ENCODE measurements at places on chromosomes 7 and 10.

DNA sequence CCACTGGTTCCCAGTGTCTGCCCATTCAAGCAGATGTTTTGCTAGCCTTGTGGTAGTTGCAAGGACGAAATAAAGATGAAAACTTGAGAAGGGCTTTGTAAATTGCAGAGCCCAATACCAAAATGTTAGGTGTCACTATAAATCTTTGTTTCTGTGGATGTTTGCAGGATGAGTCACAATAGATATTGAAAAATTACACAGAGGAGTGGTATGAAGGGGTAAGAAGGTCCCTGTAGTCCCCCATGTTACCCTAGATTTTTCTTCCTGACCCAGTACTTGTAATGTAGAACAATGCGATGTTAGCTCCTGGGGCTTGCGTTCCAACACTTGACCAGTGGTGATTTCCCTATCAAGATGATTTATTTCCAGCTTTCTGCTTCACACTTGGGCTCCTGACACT is 102.6 kb upstream of the LYZL1 start:
- DNase-seq = no peak

DNA sequence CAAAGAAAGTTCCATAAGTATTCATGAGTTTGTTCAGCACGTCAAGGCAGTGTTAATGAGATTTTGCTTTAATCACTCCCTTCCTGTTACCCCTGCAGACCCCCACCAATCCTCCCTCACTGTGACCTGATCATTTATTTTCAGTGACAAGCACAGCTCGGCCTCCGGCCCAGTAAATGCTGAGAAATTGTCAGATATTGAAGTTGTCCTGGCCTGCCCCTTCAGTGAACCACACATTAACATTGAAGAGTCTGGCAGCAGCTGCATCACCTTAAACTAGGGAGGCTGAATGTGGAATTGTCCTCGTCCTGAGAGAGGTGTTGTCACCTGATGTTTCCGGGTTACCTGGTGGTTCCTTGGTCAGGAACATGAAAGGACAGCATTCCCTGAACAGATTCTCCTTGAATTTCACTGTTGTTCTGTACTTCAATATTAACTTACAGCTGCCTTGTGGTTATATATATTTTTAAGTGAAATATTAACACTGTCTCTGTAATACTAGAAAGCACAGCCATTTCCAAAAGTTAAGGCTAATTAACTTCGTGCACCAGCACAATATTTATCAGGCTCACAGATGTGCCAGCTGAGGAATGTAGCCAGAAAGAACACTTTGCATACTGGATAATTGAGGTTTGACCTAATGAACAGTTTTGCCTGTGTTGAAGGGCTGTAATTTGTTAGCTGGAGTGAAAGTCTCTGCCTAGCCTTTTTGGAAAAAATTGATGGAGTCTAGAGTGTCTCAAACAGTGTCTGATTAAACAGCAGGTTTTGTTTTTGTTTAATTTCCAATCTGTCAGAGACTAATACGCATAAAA is 265.3 kb downstream of the HDAC9 start:
- no peak for DNase-seq

DNA sequence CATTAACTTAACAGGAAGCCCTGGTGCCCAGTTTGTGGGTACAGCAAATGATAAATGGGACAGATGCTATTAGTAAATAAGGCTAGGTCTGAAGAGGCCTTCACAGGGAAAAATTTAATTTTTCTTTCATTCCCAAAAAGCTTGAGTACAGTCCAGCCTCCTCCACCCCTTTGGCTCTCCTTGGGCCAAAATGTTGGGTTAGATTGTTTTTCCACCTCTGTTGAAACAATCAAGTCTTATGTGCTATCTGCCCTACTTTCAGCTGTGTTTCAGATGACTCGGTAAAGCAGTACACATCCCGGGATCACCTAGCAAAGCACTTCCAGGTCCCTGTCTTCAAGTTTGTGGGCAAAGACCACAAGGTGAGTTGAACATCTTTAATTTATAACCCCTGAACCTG is 24.3 kb downstream of the PLA2G12B start:
- DNase-seq = no peak

- DNase-seq = peak; percentile 75
Measured at GRCh38 chr7:2012981-2013380, 219.8 kb downstream of the MAD1L1 start.

- no peak for DNase-seq
Measured at GRCh38 chr7:28083164-28083997, 97.2 kb downstream of the JAZF1 start.

GRCh38 chr7:124113045-124113444 is 80.2 kb upstream of the TMEM229A start:
- DNase-seq = no peak

DNA sequence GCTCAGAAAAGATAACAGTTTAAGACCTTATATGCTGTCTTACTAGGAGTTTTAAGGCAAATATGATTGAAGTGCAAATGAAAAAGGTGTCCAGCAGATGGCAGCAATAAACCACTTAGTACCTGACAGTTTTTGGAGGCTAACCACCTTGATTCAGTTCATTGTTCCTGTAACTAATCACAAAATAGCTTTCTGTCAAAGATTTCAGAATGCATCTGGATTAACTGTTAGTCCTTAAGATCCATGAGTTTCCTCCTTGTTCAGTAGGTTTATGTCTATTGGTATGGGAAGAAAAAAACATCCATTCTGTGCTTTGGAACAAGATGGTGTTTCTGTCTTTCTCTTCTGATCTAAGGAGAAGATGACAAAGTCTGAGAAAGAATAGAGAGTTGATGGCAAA is 46.6 kb downstream of the CCSER2 start:
- no peak for DNase-seq

DNA sequence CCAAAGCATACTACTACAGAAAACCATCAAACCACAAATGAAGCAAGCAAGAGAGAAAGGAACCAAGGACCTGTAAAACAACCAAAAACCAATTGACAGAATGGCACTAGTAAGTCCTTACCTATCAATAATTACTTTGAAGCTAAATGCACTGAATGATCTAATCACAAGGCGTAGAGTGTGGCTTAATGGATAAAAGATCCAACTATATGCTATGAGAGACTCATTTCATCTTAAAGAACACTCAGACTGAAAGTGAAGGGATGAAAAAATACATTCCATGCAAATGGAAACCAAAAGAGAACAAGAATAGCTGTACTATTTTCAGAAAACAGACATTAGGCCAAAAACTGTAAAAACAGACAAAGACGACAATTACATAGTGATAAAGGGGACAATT is 70.7 kb downstream of the CRPPA start:
- no peak for DNase-seq

- DNase-seq = no peak
Measured at GRCh38 chr7:50197549-50197948, 104.5 kb upstream of the ZPBP start.

DNA sequence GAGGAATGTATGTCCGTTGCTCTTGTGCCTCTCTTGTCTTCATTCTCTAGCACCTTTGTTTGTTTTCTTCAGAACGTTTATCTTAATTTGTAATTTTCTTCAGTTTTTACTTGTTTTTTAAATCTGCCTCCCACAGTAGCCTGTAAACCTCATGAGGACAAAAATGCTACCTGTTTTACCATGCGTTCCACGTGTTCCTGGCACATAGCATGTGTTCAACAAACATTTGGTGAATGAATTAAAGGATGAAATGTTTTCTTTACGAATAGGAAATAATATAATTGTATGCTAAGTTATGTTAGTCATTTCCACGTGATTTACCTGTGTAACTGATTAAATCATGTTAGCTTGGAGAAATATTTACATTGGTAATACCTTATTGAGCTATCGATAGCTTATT is 2.2 kb downstream of the RBM33 start:
- DNase-seq = no peak

- no peak for DNase-seq
Measured at GRCh38 chr7:30700941-30701340, 18.7 kb upstream of the CRHR2 start.

GRCh38 chr7:67525588-67525987 is 529.0 kb downstream of the TYW1 start:
- DNase-seq = no peak

DNA sequence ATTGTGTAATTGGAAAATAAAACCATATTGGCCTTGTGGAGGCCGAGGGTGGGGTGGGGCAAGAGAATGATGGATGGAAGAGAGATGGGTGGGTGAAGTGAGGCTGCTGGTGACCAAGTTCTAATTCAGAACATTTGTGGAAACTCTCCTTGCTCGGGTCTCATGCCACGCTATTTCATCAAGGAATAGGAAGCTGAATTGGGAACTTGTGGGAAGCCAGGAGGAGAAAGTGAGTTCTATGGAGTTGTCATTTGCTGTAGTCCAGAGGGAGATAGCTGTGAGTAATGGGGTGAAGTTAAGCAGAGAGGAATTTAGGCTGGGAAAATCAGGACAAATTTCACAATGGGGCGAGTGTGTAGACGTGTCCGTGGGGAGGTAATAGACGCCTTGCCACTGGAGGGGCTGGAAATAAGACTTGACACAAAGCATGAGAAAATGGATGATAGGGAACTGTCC is 339.2 kb downstream of the LRMDA start:
- no peak for DNase-seq

GRCh38 chr7:741191-741671 is 14.2 kb upstream of the PRKAR1B start:
- no peak for DNase-seq

DNA sequence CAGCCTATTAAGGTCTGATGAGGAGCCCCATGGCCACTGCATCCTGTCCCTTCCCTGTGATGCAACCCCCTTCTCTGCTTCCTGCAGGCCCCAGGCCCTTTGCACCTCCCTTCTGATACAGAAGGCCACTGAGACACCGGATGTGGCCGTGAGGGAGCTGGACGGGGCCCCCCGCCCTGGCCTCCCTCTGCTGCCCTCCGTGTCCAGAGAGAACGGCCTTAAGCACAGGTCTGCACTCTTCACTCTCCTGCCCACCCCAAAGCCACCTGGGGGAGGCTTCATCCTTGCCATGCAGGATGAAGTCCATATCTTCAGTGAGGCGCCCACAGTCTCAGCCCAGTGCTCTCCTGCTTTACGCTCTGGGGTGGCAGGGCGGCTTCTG is 86.9 kb upstream of the GNA12 start:
- no peak for DNase-seq

GRCh38 chr10:62036186-62037081 is 134.9 kb downstream of the ARID5B start:
- DNase-seq = no peak

DNA sequence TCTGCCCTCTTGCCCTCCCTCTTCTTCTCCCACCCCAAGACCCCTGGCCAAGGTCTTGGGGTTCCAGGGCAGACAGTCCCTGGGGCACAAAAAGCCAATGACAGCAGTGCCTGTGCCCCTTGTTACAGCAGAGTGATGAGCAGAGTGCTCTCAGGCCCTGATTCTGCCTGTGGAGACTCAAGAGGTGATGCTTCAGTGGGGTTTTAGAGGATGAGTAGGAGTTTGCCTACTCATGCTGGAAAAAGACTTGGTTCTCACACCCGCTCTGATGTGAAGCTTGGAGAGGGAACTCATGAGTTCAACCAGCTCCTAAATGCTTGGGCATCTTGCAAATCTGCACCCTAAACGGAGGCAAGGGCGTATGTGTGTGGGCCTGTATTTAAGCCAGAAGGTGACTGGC is 58.2 kb downstream of the CAMK2B start:
- no peak for DNase-seq

Data from nucleus accumbens (tissue), 56 donors.